NCI-H1930 (cell line): ENCODE measurements at places on chromosomes 3 and 15.

DNA sequence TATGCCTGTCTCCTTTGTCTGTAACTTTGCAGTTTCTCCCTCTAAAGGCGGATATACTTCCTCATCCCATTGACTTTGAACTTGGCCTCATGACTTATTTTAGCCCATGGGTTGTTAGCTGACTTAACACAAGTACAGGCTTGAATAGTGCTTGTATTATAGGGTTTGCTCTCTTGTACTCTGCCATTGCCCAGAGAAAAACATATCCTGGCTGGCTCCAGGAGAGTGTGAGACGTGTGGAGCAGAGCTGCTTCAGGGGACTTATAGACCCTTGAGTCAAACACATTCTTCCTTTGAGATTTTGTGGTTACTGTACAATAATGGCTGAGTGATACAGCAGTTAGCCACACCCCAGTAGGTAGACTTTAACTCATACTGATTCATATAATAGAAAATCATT is 124.0 kb downstream of the RAP2B start:
- DNase-seq, result no peak

DNA sequence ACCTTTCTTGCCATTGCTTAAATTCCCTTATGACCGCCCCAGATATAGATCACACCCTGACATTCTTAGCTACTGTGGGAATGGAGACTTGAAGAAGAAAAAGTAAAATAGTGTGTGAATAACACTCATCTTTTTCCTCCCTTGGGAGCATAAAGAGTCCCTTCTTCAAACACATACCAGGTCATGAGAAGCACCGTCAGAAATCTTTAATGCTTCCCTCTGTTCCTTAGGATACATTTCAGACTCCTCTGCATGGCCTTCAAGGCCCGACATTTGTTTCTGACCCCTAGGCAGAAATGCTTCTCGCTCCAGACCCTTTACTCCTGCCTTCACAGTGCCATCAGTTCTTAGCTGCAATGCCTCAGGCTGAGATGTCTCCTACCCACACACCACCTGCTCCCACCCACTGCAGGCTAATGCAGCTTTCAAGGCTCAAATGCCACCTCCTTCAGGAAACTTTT is 143.8 kb upstream of the IL12A start:
- DNase-seq, result no peak

GRCh38 chr15:67085818-67086636 is 20.6 kb downstream of the SMAD3 start:
- DNase-seq, result no peak

DNA sequence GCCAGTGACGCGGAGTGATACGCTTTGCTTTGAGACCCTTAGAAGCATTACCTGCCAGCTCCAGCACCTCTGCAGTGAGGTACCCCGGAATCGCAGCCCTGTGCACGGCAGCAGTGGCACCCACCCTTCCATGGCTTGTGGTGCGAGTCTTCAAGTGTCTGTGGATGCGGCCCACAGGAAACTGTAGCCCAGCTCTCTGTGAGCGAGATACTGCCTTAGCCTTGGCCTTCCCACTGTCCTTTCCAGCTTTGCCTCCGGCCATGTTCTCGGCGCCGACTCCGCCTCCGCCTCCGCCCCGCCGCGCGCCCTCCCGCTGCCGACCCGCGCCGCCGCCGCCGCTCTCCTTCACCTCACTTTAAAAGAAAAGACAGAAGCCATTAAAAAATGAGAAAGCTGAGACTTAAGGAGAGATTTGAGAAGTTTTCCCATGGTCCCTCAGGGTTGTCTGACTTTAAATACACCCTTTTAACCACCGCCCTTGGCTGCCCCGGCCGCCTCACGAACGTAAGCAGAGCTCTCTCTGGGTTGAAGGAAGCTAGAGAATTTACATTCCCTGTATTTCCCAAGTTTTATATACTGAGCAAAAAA is 78.5 kb upstream of the FAM174B start:
- DNase-seq, result peak; percentile 11

DNA sequence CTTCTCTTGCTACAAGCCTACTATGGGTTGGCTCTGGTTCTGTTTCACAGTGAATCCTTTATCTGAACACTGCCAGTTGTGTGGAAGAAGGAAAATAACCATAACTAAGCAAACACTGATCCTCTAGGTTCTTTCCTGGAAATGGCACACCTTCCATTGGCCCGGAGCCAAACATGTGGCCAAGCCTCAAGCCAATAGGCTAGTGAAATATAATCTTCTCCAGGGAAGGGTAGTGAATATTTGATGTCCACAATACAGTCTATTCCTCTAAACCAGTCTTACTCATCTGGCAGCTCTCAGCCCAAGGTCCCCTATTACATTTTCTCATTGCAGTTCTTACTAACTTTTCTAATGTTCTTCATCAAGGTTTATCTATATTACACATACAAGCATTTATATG is 921.3 kb downstream of the TUSC7 start:
- no peak for DNase-seq

GRCh38 chr3:105933871-105934270 is 65.1 kb upstream of the CBLB start:
- no peak for DNase-seq

DNA sequence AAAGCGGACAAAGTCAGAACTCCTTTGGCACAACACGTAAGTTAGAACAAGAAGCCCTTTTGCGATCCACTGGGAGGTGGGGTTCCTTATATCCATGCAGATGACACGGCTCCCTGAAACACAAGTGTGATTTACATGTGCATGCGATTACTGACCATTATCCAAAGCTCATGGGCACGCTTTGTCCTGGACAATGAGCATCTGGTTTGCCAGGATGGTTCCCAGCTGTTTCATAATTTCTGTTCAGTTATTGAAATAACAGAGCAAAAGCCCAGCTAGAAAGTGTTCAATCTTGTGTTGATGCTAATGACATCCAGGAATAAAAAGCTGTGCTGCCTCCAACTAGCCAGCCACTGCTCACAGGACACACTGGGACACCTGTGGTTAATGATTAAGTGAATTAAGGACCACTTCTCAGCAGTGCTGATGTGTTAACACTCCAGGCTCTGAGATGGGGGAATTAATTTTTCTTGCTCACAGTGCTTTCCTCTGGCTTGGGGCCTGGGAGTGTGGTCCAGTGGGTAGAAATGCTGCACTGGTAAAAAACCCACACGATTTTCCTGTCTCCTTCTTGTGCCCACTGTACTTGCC is 123.1 kb upstream of the SLC2A2 start:
- DNase-seq, result no peak

DNA sequence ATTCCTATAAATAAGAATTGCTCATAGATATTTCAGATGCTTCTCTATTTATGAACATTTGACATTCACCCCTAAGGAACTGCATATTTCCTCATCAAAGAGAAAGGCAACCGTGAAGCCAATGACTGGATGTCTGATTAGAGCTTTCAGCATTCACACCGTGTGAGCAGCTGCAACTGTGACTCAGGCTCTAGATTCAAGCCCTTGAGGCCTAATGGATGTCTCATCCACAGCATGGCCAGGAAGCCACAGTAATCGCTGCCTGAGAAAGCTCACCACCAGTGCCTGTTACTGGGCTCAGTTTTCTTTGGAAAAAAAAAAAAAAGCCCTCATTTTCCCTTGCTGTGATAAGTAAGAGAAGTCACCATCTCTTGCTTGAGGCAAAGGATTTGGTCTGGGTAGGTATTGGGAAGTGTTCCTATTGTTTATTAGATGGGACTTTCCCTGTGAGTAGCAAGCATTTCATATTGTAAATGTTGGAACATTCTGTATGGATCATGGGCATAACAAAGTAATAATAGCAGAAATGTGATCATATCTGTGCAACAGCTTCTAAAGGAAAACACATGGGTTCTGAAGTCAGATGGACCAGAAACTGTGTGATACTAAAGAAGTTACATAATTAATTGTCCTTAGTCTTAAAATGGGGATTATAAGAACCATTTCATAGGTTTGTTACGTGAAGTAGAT is 783.7 kb downstream of the AGBL1 start:
- DNase-seq, result no peak

GRCh38 chr3:134711284-134711683 is 60.5 kb upstream of the KY start:
- no peak for DNase-seq

GRCh38 chr15:74616366-74616939 is 817 bp downstream of the CLK3 start:
- no peak for DNase-seq

DNA sequence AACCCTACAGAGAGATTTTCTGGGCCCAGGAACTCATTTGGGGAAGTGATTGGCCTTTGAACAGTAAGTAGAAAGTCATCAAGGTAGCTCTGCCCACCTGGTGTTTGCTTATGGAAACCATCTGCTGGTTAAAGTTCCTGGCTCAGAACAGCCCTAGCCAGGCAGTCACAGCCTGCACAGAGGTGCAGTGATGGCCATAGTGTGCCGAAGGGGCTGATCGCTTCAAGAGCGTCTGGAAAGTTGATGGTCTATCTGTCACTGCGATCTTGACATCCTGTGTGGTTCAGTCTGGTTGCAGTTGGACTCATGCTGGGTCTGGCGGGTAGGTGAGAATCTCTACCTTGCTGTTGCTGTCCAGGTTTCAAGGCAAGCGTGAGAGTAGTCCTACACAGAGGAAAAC is 151.6 kb downstream of the SLCO3A1 start:
- no peak for DNase-seq

DNA sequence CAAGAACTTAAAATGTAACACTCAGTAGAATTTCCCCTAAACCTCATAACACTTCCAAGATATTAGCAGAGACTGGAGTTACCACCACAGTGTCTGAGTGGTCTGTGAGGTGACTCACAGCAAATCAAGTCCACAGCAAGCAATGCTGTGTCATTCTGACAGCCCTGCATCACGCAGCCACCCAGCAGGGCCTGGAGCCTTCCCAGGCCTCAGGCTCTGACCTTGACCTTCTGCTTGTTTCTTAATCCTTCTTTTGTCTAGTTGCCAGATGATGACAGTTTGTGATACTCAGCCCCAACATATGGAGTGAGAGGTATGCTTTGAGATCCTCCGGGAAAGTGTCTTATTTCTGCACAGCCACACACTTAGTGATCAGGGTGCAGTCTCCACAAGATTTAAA is 82.5 kb downstream of the TOP2B start:
- DNase-seq, result no peak

DNA sequence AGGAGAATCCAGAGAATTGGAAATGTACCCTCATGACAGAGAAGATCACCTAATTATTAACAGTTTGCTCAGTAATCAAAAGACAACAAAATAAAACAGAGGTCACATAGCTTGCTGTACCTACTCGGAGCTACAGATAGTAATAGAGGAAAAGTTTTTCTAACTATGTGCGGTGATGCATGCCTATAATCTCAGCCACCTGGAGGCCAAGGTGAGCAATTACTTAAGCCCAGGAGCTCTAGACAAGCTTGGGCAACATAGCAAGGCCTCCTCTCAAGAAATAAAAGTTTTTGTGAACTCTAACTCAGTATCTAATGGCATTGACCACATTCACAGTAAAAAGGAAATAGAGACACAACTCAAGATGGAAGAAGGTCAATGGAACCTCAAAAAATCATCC is 243.6 kb downstream of the ATP8B4 start:
- DNase-seq, result no peak

- DNase-seq, result no peak
Observed at GRCh38 chr3:24533561-24534193, 39.0 kb upstream of the THRB start.

- no peak for DNase-seq
Observed at GRCh38 chr15:71154607-71155200, 39.4 kb downstream of the THSD4 start.

DNA sequence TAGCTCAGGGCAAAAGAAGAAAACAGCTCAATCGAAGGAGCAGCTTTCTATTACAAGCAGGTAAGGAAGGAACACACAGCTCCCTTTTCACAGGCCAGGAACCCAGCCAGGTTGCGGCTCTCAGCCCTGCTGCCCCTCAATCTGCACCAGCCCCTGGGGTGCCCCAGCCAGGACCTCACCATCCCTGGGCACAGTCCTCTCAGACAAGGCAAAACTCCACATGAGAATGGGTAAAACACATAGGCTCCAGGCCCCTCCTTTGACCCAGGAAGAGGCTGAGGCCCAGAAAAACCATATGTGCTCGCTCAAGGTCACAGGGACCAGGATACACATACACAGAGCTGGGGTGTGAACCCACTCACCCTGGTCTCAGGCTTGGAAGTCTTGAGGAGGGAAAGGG is 178.7 kb upstream of the TLE3 start:
- no peak for DNase-seq
